Activated CD4-positive, alpha-beta T cell treated with anti-CD3 and anti-CD28 coated beads, Interleukin-2, amount 50 U/mL, for 48 hours (primary cell): ENCODE measurements at places on chromosomes 4 and X.

GRCh38 chr4:73675623-73676022 is 55.4 kb upstream of the RASSF6 start:
- no peak for DNase-seq

DNA sequence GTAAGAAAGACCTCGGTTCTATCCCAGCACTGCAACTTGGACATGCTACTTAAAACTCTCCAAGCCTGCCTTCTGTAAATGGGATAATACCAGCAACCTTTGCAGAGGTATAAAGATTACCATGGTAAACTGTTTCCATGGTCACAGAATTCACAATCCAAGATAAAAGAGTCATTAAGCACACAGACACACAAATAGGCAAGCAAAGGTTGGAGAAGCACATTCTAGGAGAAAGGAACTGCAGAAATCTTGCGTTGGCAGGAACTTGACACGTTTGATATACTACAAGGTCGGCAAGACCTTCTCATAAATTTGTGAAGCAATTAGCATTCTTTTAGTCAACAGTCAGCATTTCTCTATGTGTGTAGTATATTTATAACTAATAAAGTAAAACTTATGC is 12.3 kb upstream of the CHRNA9 start:
- DNase-seq: no peak

DNA sequence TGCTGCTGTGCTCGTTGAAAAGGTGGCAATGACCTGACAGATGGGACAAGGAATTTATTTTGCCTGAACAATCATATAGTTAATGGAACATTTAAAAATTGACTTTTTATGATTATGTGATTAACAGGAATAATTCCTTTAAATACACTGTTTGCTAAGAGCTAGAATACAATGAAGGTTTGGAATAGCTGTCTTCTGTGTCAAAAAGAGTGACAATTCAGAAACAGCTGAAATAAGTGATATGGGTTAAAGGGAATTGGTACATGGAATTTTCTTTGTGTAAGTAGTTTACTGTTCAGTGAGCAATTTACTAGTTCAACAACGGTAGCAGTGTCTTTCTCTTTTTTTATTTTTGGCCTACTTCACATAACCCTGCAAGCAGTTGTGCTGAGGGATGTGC is 1083.5 kb upstream of the GRID2 start:
- DNase-seq: no peak

DNA sequence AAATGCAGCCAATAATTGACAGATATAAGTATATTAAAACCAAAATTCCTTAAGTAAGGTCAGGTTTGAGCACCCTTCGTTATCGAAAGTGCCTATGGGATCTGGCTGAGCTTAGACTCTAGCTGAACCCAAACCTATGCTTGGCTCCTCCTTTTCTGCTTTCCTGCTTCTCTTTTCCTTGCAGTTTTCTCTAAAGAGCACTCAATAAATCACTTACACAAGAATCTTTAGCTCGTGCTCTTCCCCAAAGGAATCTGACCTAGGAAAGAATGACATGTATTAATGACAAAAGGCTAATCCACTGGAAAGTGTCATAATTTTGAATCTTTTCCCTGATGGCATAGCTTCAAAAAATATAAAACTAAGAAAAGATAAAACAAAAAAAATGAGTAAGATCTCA is 282.7 kb downstream of the DKK2 start:
- no peak for DNase-seq

- no peak for DNase-seq
Measured at GRCh38 chrX:24925430-24925829, 90.3 kb downstream of the ARX start.

DNA sequence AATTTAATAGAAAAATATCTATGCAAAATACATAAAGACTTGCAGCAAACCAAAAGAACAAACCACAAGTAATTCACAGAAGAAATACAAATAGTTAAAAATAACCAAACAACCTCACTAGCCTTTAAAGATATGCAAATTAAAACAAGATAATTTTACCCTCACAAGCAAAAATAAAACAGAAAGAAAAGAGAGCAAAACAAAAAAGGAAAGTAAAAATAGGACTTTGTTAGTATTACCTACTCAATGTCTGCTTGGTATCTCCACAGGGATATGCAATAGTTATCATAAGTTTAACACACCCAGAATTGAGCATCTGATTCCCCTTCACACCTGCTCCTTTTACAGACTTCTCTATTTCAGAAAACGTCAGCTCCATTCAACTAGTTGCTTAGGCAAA is 737.5 kb upstream of the MAGEB2 start:
- DNase-seq: no peak

DNA sequence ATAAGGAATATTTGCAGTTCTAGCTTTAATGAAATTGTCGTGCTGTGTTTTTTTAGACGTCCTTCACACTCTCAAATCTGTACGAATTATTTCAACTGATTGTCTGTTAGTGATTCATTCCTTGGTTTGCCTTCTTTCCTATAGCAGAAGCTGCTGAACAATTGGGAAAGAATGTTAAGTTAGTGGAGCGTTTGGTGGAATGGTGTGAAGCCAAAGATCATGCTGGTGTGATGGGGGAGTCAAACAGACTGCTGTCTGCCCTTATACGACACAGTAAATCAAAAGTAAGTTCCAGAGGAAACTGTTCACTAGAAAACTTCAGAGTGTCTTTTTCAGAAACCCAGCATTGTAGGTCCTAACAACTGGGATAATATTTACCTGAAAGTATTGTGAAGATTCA is 159.9 kb downstream of the RAP1GDS1 start:
- no peak for DNase-seq

DNA sequence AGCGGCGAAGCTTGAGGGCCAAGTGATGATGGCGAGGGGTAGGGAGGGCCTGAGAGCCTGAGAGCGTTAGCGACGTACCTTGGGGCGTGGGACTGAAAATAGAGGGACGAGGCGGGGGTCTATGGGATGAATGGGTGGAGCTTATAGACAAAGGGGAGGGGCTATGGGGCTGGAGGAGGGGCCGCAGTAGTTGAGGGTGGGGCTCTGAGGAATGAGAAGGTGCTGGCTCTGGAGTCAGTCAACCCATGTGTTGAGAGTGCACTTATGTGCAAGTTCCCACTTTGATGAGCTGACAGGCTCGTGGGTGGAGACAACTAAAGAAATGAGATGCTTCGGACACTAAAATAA is 488 bp downstream of the TBC1D25 start:
- peak; percentile 55 for DNase-seq
